Adrenal gland (tissue), 19 donors: ENCODE measurements at places on chromosomes 12 and 14. TPM values are rescaled to one million over a fixed set of nuclear protein-coding genes. Genes with fewer than 3 reads are reported as not detected.

GRCh38 chr12:20631711-20632110, 63.4 kb upstream of the SLCO1C1 start:
- no peak for DNase-seq

DNA sequence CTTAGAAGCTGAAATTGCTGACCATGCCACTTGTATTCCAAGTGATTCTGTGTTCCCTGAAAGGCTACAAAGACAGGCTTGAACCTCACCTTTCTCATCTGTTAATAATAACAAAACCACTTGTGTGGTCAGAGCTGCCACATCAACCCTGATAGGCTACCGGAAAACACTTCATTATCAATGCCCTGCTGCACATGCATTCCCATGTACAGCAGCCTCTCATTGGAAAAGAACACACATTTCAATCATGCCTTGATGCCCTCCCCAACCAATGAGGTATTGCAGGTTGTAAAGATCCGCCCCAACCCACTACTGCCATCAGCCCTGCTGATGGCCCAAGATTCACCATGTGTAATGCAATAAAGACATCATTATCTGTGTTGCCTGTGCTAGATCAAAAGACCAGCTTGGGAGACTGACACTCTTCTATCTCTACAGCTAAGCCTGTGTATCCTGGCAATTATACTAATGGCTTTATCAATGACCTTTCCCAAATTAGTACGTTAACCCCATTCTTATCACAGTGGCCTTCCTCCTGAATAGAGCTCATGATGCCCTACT, 2.8 kb downstream of the GPR19 start:
- DNase-seq = no peak

GRCh38 chr14:34201909-34202637, 251.2 kb upstream of the EGLN3 start:
- no peak for DNase-seq

DNA sequence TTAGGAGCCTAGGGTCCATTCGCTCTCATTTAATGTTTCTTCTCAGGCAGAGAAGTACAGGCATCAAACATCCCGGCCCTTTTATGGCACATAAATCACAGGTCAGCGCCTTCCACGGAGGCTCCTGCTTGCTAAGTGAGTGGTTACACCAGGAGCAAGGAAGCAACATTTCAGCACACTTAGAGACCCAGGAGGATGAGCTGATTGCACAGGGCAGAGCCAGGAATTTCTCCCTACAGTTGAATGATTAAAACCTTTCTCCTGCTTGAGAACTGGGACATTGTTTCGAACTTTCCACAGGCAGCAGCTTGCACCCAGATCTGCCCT, 233.4 kb downstream of the SPTSSA start:
- DNase-seq = no peak

DNA sequence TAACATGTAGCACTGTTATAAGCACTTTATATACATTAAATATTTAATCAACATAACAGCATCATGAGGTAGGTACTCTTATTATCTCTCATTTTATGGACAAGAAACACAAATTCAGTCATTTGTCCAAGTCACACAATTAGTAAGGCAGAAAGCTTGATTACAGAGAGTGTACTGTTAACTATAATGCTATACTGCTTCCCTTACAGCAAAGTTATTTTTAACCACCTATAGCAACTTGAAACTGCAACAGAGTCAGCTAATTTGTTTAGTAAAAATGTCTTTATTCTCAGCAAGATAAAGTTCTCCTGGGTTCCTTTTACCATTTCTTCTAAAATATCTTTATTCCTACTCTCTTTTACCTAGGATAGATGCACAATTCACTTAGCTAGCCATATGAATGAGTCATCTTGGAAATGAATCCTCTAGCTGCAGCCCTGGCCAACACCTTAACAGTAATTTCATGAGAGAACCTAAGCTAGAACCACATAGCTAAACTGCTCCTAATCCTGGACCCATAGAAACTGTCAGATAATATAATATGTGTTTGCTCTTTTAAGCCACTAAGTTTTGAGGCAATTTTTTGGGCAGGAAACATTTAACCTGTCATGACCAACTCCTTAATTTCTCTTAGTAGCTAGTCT, 90.2 kb upstream of the HECTD1 start:
- no peak for DNase-seq

DNA sequence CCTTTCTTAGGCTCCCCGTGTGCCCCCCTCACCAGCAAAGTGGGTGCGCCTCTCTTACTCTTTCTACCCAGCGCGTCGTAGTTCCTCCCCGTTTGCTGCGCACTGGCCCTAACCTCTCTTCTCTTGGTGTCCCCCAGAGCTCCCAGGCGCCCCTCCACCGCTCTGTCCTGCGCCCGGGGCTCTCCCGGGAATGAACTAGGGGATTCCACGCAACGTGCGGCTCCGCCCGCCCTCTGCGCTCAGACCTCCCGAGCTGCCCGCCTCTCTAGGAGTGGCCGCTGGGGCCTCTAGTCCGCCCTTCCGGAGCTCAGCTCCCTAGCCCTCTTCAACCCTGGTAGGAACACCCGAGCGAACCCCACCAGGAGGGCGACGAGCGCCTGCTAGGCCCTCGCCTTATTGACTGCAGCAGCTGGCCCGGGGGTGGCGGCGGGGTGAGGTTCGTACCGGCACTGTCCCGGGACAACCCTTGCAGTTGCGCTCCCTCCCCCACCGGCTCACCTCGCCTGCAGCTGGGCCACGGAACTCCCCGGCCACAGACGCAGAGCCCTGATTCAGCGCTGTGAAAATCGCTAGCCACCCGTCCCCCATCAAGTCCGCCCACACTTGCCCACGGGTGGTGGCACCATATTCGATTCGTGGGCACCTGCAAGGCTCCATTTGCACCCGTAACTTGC, 1.3 kb downstream of the TMEM233 start:
- DNase-seq = no peak

DNA sequence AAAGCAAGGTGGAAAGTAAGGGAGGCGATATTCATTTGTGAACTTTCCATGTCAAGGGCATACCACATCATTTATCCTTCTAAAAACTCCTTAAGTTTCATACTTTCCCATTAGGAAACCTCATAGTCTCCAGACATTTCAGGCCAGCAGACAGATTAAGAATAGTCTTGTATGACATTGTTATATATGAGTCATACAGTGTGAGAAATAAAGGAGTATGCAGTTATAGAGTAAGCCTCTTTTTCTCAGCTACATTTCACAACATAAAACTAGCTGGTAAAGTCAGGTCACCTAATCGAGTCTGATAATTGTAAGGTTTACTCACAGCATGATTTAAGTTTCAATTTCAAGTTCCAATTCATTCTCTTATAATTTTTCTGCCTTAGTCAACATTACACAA, 164.3 kb downstream of the GRIP1 start:
- no peak for DNase-seq

DNA sequence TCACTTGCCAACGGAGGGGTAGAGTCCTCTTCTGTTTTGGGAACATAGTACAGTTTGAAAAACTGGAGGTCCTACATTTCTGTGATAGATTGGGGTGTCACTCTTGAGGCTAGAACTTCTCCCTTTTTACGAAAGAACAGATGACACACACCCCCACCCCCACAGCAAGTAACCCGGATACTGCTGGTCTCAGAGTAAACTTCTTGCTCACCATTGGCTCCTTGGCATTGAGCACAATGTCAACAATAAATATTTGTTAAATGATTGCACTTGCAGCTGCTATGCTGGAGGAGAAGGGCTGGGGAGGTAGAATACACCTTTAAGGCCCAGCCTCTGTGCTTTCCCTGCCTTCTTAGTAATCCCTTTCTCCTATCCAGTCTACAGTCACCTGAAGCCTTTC, 149.8 kb downstream of the TGFB3 start:
- DNase-seq = no peak

- DNase-seq = no peak
Observed at GRCh38 chr14:103702497-103703432, 12.5 kb downstream of the XRCC3 start.

DNA sequence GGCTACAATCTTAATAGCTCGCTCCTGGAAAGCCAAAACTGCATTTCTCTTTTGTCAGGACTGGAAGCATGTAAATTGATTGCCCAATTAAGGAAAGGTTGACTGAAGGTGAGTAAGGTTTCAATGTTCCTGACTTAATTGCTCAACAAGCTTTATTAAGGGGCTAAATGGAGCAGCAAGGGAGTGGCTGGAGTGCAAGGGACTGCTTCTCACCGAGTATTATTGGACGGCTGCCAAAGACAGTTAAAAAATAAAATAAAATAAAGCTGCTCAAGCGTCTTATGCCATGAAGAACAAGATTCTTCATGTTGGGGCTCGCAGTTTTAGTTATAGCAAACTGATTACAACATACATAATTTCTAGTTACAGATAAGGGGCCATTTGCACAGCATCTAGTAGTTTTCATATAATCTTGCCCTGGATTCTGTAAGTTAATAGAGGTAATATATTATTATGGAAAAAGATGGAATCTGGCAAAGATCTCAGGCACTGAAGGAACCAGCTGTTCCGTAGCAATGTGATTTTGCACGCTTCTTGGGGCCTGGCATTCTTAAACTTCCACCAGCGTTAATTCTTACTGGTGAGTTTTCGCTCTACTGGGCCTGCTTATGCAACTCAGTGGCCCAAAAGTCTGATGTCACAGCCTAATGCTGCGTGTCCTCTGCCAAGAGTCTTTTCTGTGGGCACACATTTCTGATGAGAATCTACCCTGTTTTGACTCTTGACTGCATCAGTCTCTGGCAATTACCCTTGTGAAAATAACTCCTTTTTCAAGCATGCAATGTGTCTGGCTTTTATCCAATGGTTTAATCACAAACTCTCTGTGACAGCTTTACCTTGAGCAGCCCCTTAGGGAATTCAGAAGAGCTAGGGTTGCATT, 108.5 kb downstream of the SLC38A1 start:
- no peak for DNase-seq

- DNase-seq = no peak
Observed at GRCh38 chr12:15214851-15215601, 6.2 kb downstream of the RERG start.

GRCh38 chr12:98228683-98229539, 286.5 kb upstream of the TMPO start:
- DNase-seq = no peak

DNA sequence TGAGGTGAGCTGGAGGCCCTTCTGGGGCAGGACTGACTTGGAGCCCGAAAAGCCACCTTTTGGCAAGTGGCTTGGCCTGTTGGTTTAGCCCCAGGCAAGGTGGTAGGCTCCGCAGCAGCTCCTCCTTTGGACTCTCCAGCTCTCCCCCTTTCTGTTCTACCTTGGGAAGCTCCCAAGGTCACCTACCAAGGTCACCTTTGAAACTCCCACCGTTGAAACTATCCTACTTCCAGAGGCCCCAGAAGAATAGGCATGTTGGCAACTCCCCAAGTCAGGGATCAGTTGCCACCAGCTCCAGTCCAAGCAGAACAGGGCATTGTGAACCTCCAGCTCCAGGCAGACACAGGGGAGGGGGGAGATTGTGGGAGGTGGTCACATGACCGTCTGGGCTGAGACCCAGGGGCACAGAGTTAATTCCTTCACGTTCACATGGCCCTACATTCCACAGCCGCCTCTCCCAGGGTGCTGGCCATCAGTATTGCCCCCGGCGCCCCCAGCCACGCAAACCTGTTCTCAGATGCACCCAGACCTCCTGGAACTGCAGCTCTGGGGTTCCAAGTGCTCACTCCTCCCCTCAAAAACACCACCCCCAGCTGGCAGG, 14.4 kb downstream of the IRF2BPL start:
- DNase-seq = peak; percentile 43

- DNase-seq = no peak
Observed at GRCh38 chr12:75533239-75533638, 21.8 kb upstream of the KRR1 start.

DNA sequence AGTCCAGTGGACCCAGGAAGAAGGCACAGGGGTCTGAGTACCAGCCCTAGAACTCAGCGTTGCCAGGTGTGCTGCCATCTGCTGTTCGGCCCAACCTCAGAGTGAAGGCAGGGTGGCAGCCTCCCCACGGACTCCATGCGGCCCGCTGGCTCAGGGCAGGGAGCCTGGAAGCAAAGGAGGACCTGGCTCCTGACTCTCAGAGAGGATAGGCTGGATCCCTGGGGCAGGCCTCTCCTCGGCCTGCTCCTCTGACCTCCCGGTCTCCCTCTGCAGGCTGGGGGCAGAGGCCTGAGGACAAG, 10.1 kb downstream of the MCRS1 start:
- DNase-seq = no peak

DNA sequence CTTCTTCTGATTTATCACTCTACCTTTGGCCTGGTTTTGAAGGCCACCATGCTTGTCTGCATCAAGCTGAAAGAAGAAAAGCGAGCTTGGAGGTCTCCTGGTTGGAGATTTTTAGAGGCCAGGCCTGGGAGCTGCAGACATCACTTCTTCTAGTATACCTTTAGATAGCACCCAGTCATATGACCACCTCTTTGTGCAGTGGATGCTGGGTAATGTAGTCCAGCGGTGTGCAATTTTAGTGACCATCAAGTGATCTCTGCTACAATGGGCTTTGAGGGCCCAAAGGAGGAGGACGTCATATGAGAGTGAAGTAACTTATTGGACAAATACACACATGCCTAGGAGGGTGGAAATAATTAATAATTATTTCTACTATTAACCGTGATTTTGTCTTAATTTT, 15.2 kb upstream of the WNT5B start:
- no peak for DNase-seq

DNA sequence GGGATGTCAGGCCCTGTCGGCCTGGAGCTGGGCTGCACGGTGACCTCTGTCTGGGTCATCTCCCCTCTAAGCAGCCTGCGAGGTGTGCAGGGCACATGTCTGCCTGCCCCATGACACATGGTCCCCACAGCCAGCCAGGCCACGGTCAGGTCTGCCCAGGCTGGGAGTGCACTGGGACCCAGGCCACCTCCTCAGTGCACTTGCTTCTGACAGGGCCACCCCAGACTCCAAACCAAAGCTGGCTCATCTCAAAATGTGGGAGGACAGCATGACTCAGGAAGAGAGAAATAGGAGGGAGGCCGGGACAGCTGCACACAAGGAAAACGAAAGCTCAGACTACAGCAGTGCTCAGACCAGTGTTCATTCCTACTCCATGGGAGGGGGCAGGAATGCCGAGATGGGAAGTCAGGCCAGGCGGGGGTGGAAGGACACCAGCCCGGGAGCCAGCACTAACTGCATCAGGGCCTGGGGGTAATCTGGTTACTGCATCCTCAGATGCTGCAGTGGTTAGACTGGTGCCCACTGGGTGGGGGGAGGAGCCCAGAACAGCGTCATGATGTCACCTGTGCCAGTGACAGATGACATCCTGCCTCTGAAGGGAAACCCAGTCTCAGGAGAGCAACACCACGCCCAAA, 4.0 kb downstream of the P2RX2 start:
- DNase-seq = peak; percentile 42

DNA sequence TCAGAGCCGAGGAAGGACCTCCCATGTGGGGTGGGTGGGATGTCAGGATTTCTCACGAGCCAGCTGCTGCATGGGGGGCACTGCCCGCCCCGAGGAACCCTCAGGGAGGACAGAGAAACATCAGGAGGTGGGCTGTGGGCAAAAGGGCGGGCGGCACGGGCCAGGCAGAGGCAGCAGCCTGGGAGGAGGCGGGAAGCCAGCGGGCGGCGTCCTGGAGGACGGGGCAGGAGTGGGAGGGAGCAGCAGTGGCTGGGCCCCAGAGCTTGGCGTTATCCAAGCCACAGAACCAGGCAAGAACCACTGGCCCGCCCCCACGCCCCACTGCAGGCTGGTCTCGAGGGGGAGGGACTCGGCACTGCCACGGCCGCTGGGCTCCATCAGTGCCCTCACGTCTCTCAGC, 2.4 kb downstream of the C14orf180 start:
- no peak for DNase-seq

- DNase-seq = no peak
Observed at GRCh38 chr12:39830852-39831520, 211.4 kb upstream of the ABCD2 start.

- no peak for DNase-seq
Observed at GRCh38 chr14:29710015-29710414, 217.6 kb downstream of the PRKD1 start.

Gene CLEC9A
- not detected for polyA plus RNA-seq

Gene VRTN
- not detected for polyA plus RNA-seq

Gene TAS2R31
- polyA plus RNA-seq = 0.24 TPM

Gene TAS2R46
- 0.10 TPM for polyA plus RNA-seq

Gene GPRC5A
- 4.0 TPM for polyA plus RNA-seq
